ENCODE measurements at places on chromosomes 7 and 10. TPM values are rescaled to one million over a fixed set of nuclear protein-coding genes. Genes with fewer than 3 reads are reported as not detected.
A peak's percentile ranks its signal among the peaks of the same experiment; 100 is the strongest.

TMEM213 gene
- not detected for polyA plus RNA-seq

- DNase-seq: no peak
These were observed 187.1 kb upstream of the SEMA3E start for GRCh38 chr7:83836028-83836427.

GRCh38 chr10:49526619-49527018 is 12.3 kb downstream of the ERCC6 start:
- DNase-seq: peak; percentile 87

- no peak for DNase-seq
These were observed 21.5 kb downstream of the CLDN12 start for GRCh38 chr7:90424720-90425119.

SHLD2 gene
- 13.5 TPM for polyA plus RNA-seq

PNLIP gene
- not detected for polyA plus RNA-seq

SDK1 gene
- not detected for polyA plus RNA-seq

DNA sequence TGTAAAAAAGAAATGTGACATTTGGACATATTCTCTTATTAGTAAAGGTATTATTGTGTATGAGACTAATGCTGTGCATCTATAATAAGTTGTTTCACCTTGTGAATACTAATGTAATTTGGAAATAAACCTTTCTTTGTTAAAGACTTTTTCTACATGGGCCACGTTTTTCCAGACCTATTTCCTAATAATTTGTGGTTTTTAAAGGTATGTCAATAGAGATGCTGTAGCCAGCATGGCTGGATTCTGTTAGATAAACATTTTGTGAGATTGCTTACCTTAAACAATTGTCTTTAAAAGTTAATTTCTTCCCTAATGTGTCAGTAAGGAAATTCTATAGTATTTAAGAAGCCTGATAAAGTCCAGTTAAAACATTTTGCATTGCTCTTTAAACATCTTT is 56.0 kb downstream of the KAT6B start:
- peak; percentile 28 for DNase-seq
